ENCODE measurements at places on chromosomes 3 and 15.

DNA sequence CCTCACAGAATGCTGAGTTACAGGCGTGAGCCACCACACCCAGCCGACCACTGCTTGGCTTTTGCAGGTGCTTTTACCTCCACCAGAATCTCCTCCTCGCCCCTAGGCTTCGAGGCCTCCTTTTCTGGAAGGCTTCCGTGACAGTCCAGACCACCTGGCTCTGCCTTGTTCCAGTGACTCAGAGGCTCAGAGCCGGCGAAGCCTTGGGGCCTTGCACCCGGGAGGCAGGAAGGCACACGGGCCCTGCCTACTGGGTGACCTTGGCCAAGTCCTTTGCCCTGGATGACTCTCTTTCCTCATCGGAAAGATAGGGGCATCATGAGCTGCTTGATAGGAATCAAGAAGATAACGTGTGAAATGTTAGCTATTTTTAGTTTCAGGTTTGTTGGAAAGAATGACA is 31.3 kb upstream of the FURIN start:
- DNase-seq = no peak

GRCh38 chr3:177831361-177831760 is 634.1 kb upstream of the TBL1XR1 start:
- no peak for DNase-seq

GRCh38 chr3:31534065-31534425 is 1.3 kb downstream of the STT3B start:
- no peak for DNase-seq

GRCh38 chr15:29883126-29883525 is 60.9 kb upstream of the TJP1 start:
- DNase-seq = no peak

DNA sequence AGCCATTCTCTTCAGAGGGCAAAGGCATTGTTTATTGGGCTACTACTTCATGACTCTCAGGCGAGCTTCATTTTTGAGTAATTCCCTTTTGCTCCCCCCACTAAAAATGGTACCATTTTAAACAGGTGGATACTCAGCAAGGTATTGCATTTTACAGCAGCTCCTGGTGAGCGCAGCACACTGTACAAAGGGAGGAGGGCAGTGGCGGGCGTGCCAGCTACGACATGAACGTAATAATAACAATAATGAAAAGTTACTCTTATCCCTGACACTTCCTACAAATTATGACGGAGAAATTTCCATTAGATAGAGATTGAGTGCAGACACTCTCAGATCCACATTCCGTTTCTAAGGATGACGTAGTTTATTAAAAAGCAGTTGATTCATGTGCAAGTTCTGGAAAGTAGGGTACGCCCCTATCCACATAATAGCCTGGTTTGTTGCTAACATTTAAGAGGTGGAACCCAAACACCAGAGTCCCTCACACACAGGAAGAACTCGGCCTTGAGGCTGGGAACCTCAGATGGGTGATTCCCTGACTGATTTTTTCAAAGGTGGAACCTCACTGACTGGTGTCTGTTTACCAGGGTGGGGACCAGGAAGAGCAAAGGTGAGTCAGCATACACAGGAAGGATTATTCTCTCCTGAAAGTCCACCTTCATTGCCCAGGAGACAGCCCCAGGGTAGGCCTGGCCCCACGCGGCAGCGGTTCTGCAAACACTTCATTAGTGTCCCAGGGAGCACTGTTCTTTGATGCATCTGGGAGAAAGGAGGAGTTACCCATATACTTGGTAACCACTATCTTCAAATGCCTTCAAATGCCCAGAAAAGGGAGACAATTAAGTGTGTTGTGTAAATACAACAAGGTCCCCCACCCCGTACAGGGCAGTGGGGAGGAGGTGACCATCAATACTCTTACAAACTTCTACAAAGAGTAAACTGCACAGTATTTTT is 69.9 kb downstream of the LDHAL6B start:
- DNase-seq = no peak

DNA sequence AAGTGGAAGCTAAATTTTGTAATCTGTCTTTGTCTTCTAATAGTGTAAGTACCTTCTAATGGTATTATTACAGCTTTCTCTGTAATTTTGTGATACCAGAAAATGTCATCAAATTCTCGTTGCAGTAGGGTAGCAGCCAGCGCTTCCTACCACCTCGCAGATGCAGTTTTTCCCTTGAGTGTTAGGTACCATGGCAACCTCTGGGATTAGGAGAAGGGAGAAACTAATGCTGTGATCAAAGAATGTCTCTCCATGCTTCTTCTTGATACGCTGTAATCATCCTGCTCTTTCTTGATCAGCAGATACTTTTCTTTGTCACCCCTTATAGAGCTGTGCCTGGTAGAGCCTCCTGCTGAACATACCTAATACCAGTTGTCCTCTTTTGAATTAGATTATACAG is 27.7 kb downstream of the SRP14 start:
- DNase-seq = no peak

GRCh38 chr3:10940106-10940505 is 52.4 kb upstream of the SLC6A1 start:
- DNase-seq = no peak

GRCh38 chr3:194133661-194134230 is 2.2 kb upstream of the HES1 start:
- peak; percentile 21 for DNase-seq

DNA sequence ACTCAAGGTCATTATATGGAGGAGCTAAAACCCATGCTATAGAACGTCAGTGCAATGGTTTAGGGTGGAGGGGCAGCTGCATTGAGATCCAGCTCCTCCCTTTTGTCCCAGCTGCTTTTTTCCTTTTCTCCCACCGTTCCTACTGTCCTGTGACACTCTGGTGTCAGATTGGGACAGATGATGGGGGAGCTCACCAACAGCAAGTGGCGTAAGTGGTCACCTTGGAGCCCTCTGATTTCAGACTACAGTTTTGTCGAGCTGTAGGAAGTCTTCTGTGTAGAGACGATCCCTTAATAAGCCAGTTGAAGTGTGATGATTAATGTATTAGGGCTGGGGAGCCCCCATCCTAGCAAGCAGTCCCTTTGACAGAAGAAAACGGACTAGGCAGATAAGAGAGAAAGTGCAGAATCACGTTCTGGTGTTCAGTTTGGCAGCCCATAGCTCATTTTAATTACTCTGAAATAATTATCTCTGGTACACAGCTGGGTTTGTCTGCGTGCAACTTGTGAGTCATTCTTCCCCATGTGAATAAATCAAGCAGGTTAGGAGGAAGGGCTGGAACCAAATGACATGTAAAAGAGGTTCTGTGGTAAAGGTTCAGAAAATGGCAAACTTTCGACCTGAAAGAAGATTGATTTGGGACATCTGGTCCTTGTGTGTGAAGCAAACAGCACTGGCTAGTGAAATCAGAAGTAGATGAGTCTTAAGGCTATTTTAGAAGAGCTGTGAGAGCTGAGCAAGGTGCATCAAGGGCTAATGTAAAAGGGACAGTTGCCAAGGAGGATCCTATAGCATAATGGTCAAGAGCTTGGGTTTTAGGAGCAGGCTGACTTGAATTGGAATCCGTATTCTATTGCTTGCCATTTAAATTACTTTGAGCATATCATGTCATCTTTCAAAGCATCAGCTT is 241.4 kb downstream of the EDEM1 start:
- DNase-seq = no peak

DNA sequence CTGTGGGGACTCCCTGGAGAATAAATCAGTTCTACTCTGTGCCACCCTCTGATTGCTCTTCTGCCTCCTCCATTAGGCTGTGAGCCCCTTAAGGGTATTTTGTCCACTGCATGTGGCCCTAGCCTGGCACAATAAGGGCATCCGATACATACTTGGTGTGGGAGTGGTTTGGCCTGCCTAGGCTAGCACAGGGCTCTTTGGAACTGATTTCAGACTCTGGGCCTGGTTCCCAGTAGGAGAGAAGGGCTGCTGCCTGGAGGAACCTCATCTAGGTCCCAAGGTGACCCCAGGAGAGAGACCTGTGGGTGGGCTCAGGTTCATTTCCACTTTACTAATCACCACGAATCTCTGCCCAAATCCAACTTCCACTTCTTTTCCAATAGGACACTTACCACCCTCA is 5.3 kb upstream of the CTDSPL start:
- DNase-seq = no peak

DNA sequence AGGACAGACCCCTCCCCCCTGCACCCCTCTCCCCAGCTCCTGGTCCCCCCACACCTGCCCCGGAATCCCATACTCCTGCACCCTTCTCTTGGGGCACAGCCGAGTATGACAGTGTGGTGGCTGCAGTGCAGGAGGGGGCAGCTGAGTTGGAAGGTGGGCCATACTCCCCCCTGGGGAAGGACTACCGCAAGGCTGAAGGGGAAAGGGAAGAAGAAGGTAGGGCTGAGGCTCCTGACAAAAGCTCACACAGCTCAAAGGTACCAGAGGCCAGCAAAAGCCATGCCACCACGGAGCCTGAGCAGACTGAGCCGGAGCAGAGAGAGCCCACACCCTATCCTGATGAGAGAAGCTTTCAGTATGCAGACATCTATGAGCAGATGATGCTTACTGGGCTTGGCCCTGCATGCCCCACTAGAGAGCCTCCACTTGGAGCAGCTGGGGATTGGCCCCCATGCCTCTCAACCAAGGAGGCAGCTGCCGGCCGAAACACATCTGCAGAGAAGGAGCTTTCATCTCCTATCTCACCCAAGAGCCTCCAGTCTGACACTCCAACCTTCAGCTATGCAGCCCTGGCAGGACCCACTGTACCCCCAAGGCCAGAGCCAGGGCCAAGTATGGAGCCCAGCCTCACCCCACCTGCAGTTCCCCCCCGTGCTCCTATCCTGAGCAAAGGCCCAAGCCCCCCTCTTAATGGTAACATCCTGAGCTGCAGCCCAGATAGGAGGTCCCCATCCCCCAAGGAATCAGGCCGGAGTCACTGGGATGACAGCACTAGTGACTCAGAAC is 9.8 kb downstream of the MAP1A start:
- no peak for DNase-seq

DNA sequence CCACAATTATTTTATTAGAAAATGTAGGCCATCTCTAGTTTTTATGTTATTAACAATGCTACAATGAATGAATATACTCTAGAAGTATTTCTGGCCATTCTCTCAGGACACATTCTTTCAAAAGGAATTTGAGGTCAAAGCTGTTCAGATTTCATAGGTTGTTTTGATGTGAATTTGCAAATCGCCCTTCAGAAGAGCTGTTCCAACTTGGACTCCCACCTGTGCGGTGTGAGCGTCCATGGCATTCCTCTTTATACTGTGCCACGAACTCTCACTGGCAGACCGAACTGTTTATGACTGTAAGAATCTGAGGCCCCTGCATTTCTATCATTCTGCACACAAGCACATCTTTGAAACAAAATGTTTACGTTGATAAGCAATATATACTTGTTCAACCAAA is 18.6 kb upstream of the SLC24A5 start:
- no peak for DNase-seq

- DNase-seq = no peak
Measured at GRCh38 chr3:130786306-130786705, 39.7 kb upstream of the PIK3R4 start.

DNA sequence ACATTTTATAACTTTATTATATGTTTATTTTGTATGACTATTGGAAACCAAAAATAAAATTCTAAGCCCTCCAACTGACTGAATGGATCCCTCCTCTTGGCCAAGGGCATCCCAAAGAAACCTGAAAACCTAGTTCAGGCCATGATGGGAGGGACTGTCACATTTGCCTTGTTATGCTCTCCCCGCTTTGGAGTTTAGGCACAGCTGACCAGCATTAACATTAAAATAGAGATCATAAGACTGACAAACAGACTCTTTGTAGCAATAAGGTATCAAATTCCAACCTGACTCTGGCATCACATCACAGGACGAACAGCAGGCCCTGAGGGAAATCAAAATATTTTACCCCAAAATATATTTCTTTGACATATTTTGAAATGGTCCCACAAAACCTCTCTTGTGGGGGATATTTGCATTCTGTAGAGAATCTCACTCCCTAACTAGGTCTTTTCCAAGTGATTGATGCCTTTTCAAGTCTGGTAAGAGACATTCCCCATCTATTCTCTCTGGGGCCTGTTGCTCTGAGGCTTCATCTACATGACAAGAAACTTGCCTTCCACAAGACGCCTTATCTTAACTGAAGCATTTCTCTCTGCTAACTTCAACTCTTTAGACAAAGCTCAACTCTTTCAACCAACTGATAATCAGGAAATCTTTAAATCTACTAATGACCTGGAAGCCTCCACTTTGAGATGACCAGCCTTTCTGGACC is 81.8 kb upstream of the PRR23E start:
- no peak for DNase-seq

DNA sequence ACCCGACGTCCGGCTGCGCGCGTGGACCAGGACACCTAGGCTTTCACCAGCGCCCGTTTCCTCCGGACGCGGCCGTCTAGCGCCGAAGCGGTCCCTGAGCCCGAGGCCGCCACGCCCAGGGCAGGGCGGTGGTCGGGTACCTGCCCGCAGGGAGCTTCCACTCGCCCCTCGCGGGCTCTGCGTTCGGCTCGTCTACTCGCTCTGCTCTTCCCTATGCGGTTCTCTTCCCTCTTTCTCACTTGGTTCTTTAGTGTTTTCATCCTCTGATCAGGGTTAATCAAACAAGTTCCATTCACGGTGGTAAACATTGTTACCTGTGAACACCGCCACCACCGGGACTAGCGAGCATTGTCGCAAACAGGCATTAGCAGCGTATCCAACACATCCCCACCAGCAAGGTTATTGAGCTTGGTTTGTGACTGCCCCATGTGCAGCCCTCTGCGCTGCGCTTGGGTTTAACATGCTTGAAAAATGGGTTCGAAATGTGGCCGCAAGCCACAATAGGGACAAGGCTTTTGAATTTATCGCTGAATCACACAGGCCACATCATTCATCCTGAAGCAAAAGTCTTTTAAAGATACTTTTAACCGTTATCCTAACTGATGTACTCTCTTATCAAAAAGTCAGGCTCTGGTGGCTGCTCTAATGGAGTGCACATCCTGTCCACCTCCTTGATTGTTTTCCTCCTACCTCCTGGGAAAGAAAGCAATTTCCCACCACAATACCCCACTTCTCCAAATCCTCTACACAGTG is 843 bp upstream of the CD47 start:
- no peak for DNase-seq

Measured in GM04504 (cell line).